Muscle of leg (tissue), 16 donors: ENCODE measurements at places on chromosomes 5 and 9. TPM values are rescaled to one million over a fixed set of nuclear protein-coding genes. Genes with fewer than 3 reads are reported as not detected.

GRCh38 chr9:121217609-121218292 is 16.1 kb upstream of the RAB14 start:
- DNase-seq, result no peak

DNA sequence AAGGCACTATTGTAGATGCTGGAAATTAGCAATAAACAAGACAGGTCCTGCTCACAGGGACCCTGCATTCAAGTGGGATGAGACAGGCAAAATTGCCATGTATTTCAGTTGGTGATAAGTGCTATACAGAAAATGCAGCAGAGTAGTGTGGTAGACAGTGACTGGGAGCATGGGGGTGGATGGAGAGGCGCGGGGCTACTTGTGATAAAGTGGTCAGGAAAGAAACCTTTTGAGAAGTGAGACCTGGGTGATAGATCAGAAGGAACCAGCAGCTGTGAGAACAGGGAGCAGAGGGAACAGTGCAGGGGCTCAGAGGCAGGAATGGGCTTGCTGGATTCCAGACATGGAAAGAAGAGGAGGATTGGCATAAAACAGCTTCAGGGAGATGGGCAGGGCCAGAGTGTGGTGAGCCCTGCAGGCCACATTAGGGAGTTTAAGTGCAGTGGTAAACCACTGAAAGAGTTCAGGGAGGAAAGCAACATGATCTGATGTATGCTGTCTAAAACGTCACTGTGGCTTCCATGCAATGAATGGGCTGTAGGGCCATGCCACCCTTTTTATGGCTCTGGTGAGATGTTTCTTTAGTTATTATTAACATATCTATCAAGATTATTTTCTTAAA is 7.3 kb downstream of the CRHBP start:
- no peak for DNase-seq

DNA sequence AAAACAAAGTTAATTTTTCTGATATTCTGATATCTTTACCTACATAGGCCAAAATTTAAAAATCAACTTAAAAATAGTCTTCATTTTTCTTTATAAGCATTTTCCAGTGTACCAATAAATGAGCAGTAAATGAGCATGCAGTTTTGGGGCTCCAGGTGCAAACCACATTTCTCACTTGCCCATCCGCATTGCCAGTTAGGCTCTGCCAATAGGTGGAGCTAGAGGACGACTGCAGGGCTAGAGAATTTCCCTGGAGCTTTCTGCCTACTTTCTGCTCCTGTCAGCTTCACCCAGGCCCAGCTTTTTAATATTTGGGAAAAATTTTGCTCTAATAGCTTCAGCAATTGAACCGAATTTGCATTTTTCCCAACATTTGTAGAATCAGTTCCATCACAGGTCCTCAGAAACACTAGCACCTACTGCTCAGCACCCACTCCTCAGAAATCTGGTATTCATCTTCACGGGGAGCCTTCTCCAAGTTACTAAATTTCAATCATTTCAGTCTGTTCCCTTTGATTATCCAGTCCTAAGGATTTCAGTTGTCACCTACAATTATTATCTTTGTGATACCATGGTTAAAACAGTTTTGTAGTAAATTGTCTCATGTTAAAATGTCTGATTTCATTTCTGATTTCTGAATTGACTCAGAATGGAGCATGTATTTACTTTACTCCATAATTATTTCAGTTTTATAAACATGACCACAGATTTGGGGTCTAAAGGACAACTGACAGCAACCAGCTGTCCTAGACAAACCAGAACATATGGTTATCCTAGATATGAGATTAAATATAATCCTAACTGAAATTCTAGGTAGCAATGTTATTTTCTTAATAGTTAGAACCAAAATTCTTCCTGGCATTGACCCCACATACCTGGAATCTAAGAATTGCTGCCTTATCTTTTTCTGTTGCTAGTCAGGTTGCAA is 104.6 kb upstream of the FAM174A start:
- DNase-seq, result peak; percentile 40

GRCh38 chr9:108382310-108382709 is 473.5 kb downstream of the ACTL7B start:
- peak; percentile 85 for DNase-seq

GRCh38 chr5:93225748-93226147 is 355.3 kb downstream of the NR2F1-AS1 start:
- no peak for DNase-seq

DNA sequence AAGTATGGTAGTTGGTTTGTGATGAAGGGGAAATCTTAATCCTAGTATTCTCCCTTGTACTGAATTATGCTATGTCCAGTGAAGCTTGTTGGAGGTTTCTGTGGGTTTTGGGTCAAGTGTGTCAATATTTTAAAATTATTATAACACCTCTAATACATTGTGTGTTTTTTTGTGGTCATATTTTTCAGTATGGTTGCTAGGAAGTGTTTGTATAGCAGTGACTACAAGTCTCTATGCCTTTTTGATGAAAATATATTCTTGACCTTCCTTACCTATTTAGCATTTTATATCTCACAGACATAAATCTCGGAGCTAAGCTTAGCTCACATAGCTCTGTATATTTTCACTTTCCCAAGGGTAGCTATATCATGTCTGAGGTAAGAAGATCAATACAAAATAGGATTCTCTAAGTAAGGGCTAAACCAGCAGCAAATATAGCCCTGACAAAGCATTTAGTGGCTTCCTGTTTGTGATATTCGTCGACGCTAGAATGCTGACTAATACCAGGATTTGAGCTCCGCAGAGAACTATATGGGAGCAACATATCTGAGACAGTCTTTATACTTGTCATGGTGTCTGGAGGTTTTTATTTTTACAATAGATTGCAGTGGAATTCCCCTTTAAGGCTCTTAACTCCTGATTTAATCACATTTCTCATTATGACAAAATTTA is 82.3 kb downstream of the MACIR start:
- peak; percentile 28 for DNase-seq

DNA sequence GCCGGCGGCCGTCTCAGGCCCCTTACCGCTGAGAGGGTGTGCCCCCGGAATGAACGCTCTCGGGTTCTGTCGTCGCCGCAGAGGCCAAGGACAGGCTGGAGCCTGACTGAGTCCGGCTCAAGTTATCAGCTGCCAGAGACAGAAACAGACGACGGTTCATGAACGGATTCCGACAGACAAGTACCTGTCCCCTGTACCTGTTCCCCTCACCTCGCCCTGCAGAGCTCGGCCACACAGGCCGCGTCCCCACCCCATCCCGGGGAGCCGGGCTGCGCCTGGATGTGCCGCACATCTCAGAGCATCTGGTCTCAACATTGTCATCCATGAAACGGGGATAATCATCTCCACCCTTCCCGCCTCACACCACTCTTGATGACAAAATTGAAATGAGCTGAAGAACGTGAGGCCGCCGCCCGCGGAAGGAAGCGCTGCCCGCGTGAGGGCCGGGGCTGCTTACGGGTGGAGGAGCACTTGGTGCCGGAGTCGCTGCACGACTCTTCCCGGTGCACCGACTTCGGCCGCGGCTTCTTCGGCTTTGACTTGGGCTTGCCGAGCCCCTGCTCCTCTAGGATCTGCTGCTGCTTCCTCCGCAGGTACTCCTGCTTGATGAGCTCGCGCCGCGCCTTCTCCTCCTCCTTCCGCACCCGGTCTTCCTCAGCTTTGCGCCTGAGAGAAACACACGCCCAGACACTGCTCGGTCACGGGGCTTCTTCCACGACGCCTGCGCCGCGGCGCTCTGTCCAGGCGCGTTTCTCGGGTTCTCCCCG is 89.2 kb downstream of the CAMSAP1 start:
- no peak for DNase-seq

- DNase-seq, result no peak
These were observed 62.1 kb downstream of the DCP2 start for GRCh38 chr5:113038714-113039113.

DNA sequence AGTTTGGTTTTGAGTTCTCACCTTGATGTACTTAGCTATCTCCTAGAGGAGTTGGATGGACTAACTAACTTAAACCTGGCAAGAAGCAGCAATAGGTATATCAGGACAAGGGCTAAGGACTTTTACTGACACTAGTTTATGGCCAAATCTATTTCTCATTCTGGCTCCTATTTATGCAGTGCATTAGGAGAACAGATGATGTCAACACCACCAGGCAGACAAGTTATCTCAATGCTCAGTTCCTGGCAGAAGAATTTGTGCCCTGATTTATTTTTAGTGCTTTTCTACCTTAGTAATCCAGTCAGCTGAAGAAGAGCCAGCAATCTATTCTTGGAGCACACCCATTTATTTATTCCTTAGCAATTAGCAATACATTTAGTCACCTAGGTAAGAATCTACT is 30.7 kb upstream of the MYOT start:
- DNase-seq, result peak; percentile 63

GRCh38 chr5:39650008-39650762 is 225.4 kb upstream of the DAB2 start:
- DNase-seq, result no peak

DNA sequence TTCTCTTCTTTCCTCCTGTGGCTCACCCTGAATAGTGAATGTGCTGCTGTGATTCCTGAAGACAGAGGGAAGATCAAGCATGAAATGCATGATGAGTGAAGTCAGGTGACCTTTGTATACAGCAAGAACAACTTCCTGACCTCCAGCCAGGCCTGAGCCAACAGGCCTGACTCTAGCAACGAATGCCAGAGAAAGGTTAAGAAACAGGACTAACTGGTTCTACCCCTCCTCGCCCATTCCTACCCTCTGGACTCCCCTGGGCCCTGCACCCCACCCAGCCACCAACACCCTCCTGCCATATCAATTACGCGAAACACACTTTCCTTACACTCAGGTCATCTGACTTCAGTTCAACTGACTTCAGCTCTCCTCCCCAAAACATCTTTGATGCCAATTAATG is 4.9 kb downstream of the SUSD1 start:
- no peak for DNase-seq

DNA sequence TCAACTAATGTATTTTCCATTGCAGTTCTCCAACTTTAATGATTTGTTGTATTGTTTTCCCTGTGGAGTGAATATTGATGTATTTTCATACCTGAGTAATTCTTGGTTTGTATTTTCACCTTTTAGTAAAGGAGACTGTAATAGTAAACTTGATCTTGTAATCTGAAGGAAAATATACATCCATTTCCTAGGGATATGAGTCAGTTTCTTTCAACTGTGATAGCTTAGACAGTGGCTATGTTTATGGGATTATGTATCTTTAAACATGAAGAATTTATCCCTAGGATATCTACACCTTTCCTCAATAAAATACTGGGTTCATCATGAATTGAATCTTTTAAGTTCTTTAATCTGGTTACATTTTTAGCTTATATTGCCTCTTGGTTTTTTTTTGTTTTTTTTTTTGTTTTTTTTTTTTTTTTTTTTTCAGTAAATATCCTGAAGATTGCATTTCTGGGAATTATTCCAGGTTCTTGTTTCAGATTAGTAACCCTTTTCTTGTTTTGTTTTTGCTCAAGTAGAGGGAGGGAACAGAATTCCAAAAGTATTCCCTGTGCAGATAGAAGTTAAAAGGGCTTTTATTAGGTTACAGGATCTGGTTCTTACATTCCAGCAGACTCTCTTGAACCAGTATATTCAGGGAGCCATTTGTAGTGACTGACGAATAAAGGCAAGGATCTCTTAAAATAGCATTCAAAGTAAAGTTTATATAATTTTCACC is 7.1 kb downstream of the WDR36 start:
- no peak for DNase-seq

- DNase-seq, result peak; percentile 18
These were observed 90.4 kb upstream of the CHD1 start for GRCh38 chr5:99019254-99019653.

- DNase-seq, result no peak
These were observed 92.5 kb upstream of the DMRT1 start for GRCh38 chr9:748861-749497.

DNA sequence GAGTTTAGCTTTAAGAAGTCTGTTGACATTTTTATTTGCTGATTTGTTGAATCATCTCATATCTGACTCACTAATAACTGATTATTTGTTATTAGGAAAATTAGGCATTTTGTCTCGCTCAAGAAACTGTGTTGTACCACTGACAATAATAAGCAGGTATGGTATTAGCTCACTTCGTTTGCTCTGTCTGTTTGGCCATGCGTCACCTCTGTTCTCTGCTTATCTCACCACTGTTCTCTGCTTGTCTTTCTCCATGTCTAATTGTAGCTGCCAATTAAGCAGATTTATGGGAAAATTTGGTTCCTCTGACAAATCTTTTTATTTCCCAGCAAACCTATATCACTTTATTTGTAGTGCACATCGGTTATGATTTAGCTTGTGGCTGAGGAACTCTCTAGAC is 138.9 kb downstream of the WDR41 start:
- DNase-seq, result no peak

GRCh38 chr5:12246036-12246435 is 341.8 kb upstream of the CTNND2 start:
- no peak for DNase-seq

DNA sequence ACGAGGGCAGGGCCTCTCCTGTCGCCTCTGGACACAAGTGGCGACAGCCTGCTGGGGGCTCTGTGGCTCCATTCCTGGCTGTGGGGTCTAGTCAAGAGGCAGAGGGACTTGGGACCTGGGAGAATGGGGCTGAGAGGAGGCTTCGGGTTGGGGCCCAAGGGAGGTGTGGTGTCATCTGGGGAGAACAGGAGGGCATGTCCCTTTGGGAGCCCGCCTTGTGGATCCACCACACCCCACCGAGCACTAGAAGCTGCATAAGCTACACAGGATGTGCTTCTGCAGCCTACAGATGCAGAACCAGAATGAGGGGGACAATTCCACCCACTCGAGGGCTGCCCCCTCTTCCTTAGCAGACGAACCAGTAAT is 3.9 kb upstream of the MAN1B1 start:
- DNase-seq, result no peak

DNA sequence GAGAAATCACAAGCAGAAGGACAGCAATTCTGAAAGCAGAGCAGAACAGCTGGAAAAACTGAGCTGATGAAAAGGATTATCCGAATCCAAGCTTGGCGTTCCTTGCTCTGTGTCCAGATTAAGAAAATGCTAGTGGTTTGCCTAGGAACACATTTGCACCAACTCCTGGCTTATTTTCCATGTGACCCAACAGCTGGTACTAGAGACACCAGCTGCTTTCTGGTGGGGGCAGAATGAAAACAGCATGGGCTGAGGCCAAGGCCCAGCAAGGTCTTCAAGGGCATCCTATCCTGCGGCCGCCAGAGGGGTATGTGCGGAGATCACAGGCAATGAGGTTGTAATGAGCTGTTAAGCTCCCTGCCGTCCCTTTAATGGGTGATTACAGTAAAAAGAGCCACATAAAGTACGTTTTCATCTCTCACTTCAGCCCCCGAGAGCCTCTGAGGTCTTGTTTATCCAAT is 131.5 kb downstream of the DOCK8 start:
- DNase-seq, result peak; percentile 90

GLDC gene
- total RNA-seq, result 0.27 TPM

NUTM2G gene
- total RNA-seq, result not detected

CCDC192 gene
- total RNA-seq, result 0.18 TPM

NHP2 gene
- total RNA-seq, result 103 TPM

SLC46A2 gene
- total RNA-seq, result 0.04 TPM

KIF24 gene
- 10.3 TPM for total RNA-seq

MXD3 gene
- total RNA-seq, result 18.0 TPM

STING1 gene
- total RNA-seq, result 19.3 TPM

HOMER1 gene
- total RNA-seq, result 34.6 TPM

GALNT12 gene
- 2.7 TPM for total RNA-seq

TAS2R1 gene
- not detected for total RNA-seq
